ENCODE measurements at places on chromosomes 5 and 9.

DNA sequence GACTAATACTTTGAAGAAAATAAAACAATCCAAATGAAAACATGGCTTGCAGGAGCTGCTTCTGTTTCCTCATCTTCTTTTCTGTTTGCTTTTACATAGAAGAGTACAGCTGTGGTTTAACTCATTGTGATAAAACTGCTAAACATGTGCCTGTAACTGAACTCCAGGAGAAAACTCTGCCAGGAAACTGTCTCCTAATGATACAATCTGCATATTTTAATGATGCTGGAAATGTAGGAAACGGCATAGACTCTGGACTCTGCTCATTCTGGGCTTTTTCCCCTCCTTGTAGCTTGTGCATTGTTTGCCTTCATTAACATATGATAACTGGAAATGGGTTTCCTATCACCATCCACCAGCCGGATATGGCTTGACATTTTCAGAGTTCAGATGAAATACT lies 813.3 kb upstream of the WWC1 start:
- no peak for DNase-seq

DNA sequence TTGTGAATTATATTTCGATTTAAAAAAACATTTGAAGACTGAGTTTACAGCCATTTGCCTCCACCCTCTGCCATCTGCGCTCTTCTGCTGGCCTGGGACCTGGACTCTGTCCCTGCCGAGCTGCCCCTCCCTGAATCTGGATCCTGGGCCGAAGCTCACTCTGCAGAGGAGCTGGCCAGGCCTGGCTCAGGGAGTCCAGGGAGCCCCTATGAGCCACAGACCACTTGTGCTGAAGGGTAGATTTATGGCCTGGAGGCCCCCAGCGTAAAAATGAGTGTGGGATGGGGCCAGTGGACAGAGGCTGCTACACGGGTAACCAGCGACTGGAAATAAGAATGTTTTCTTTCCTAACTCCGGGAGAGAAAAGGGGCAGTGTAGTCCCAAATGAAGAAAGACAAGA lies 129.8 kb downstream of the FGF18 start:
- DNase-seq = no peak

DNA sequence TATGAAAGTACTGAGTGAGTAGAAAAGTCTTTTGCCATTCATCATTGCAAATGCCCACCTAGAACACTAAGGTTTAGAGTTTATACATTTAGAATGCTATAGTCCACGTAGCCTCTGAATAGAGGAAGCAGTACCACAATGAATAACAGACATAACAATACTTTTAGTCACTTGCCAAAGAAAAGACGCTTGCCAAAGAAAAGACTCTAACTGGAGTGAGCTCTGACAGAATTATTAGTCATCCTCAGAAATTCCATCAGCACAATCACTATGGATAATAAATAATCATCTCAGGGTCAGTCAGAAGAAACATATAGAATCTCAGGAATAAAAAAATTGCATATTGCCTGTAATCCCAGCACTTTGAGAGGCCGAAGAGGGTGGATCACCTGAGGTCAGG lies 168.5 kb upstream of the TARS1 start:
- no peak for DNase-seq

- no peak for DNase-seq
These were observed 267.0 kb upstream of the NUDT12 start for GRCh38 chr5:103829585-103829984.

DNA sequence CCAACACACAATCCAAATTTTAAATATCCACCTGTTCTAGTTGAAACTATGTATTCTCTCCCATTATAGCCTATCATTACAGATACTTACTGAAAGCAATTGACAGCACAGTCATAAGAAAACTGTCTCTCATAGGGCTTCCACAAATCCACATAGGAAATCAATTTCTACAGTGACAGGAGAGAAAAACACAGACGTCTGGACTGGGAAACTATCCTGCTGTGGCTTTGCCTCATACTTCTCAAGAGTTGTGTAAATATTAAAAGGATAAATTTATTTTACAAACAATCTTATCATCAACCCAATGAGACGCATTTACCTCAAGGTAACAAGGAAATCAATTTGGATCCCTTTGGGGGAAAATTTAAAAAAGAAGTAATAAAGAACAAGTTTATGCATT lies 517.5 kb downstream of the EFNA5 start:
- no peak for DNase-seq

DNA sequence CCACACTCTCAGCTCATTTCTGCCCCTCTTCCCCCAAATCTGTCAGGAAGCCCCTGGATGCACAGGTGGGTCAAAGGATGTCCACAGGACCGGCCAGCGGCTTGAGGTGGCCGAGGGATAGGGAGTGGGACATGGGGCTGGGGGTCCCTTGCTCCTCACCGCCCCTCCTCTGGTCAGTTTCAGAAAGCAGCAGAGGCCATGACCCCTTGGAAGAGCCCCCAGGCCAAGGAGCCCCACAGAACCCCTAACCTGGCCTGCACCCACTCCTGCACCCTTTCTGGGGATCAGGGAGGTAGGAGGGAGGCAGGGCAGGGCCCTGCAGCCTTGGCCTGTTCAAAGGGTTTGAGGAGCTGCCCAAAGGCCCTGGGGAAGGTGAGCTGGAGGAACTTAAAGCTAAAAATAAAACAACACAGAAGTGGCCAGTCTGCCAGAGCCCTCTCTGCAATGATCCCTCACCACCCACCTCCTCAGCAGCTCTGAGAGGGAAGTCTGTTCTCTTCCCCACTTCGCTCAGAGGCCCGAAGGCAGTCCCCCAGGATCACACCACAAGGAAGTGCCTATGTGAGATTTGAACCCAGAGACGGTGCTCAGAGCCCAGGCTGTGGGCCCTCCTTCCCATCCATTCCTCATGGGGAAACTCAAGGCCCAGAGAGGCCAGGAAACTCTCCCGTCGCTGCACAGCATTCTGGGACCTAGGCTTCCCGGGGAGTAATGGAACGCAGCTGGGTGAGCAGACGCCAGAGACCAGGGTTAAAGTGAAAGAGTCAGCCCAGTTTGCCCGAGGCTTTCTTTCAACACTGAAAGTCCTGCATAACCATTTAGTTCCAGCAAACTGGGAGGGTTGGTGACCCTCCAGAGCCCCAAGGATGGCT lies 910 bp downstream of the ENG start:
- DNase-seq = no peak

DNA sequence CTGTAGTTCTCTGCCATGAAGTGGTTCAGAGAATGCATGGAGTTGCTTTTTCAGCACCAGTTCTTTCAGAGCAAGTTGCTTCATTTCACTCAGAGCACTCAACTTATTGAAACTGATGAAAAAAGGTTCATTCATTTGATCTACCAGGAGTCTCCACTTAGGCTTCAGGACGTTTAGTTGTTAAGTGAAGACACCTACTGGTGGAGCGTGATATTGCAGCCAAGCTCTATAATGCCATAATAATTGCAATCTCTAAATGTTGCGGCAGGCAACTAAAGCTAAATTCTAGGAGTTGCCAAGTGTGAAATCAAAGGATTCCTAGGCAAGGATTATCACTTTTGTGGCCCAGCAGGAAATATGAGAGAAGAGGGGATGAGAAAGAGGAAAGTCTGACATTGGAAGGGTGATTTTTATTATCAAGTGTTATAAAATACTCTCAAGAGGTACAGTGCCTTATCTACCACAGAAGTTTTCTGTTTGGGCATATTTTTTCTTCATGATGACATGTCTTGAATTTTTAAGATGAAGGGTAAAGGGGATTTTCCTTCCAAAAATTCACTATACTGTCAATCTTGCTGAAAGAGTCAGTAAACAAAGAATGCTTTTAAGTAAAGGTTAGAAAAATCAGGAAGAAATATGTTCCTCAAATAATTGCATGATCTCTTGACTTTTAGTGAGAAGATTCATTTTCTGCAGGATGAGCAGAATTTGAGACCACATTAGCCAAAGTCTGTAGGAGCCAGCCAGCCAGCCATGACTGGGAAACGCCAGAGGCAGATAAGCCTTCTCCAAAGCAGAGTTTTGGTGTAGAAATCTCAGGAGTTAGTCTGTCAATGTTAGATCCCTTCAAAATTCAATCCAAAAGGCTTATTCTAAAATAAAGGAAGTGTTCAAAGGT lies 83.4 kb downstream of the SH3PXD2B start:
- no peak for DNase-seq

DNA sequence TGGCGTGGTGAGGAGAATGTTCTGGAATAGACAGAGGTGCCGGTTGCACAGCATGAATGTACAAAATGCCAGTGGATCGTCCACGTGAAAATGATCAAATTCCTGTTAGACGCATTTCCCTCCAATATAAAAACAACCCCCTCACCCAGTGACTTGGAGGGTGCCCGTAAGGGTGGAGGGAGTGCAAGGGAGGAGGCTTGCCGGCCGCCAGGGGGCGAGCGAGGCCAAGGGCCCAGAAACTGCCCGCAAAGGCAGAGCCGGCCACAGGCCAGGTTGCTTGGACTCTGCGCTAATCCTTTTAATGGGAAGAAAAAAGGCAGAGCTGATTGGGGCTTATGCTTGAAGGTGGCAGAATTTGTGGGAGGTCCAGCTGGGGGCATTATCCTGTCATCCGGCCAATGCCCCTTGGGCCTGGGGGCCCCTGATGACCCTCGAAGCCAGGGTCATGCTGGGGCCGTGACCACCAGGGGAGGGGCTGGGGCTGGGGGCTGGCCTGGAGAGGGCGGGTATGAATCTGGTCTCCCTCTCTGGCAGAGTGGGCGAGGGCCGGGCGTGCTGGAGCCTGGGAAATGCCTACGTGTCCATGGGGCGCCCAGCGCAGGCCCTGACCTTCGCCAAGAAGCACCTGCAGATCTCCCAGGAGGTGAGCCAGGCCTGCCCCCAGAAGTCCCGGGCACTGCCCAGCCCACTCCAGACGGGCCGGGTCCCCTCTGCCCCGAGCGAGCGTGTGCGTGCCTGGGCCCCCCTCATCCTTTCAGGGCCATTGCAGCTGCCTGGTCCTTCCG lies 12.0 kb downstream of the GPSM1 start:
- no peak for DNase-seq

DNA sequence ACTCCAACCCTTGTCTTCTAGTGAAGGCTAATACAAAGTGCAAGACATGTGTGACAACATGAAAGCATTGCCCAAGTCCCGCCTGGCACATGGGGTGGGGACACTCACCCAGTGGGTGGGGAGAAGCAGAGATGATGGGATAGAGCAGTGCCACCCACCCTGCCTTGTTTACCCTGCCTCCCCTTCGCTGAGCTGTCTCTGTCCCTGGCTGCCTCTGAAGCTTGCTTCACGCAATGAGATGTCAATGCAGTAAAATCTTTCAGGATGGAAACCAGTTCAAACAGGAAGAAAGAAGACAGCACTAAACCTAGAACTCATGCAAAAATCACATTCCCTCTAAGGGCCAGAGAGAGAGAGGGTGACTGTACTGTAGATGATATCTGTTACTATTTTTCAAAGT lies 148.0 kb downstream of the INSYN2B start:
- DNase-seq = no peak

DNA sequence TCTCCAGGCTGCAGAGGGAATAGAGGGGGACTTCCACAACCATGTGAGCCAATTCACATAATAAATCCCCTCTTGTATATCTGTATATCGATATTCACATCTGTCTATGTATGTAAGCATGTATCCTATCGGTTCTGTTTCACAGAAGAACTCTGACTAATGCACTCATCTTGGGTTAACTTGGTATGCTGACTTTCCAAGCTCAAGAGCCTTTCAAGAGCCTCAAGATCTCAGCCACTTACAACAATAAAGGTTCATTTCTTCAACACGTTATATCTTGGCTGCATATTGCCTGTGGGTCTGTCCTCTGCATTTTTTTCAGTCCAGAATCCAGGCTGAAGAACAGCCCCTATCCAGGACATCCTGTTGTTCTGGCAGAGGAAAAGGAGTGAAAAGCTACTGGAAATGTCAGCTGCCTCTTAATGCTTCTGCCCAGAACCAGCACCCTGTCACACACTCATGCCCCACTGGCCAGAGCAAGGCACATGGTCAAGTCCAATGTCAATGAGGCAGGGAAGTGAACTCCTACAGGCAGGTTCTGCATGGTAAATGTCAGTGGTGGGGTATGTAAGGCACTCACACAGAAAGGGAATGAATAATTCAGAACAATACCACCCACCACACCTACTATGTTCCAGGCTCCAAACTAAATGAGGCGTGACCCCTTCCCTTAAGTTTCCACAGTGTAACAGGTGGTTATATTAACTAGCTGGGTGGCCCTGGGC lies 91.6 kb upstream of the ICE1 start:
- no peak for DNase-seq

GRCh38 chr9:35448496-35448895 lies 41.4 kb upstream of the RUSC2 start:
- no peak for DNase-seq

DNA sequence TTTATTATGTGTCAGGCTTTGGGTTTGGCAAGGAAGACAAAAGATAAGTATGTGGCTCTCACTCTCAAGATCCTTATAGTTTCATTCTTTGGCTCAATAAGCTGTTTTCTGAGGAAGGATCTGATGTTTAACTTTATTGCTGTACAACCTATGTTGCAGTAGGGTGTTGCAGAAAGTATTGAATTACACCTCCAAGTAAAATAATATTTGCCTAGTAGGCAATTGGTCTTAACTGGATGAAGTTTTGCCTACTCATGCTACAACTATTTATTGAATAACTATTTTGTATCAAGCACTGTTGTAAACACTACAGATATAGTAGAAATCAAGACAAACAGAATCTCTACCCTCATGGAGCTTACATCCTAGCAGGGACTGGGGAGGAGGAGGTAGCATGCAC lies 169.7 kb downstream of the TAF11L14 start:
- no peak for DNase-seq

- DNase-seq = no peak
These were observed 86.9 kb upstream of the MAP1B start for GRCh38 chr5:72020161-72020983.

- DNase-seq = no peak
These were observed 31.5 kb downstream of the SLC22A4 start for GRCh38 chr5:132325691-132326090.

DNA sequence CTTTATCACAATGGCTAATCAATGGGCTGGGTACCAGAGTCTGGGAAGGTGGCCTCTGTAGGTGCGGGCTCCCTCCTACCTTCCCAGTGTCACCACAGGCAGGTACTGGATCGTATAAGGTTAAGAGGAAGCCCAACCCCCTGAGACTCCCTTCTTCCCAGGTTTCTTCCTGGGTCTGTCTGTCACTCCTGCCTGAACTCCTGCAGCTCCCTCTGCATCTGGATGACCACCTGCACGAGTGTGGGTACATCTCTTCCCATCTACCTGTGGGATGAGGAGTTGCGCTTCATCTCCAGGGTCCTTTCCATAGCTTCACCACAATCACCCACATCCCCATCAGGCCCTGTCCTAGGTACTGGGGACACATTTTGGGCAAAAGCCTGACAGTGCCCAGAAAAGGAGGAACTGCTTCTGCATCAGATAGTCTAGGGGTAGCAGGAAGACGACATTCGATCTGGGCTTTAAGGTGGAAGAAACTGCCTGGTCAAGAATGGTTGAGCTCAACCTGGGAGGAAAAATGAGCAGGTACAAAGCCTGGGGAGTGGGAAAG lies 112.2 kb upstream of the ALDH1B1 start:
- DNase-seq = no peak

GRCh38 chr5:26482076-26482809 lies 556.1 kb downstream of the CDH9 start:
- no peak for DNase-seq

DNA sequence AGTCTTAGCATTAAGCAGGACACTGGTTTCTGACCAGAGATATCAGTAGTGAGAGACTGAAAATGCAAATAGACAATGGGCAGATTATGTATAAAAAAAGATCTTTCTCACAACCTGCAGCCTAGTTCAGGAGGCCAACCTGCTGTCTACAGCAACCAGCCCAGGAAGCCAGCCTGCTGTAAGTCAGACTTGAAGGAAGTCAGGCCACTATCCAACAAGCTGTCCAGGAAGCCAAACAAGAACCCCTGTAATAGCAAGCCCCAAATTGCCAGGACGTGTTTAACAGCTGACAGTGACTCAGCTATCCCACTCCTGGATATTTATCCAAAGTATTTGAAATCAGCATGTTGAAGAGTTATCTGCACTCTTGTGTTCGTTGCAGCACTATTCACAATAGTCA lies 121.8 kb upstream of the SPIN1 start:
- no peak for DNase-seq
